ENCODE measurements at places on chromosomes 7 and 10. TPM values are rescaled to one million over a fixed set of nuclear protein-coding genes. Genes with fewer than 3 reads are reported as not detected.

The TWIST1 gene
- total RNA-seq = 5.0 TPM

GRCh38 chr10:89085153-89085552, 94.6 kb downstream of the FAS start:
- H3K4me1 ChIP-seq = no peaks in the 10 kb centered on the region
- DNase-seq = no peak

GRCh38 chr10:104822088-104822487, 181.0 kb downstream of the SORCS3 start:
- no peaks in the 10 kb centered on the region for H3K27me3 ChIP-seq
- H3K36me3 ChIP-seq = no peaks in the 10 kb centered on the region
- no peaks in the 10 kb centered on the region for H3K4me1 ChIP-seq
- H3K27ac ChIP-seq = no peak overlapping the region
- no peak overlapping the region for H3K4me3 ChIP-seq

DNA sequence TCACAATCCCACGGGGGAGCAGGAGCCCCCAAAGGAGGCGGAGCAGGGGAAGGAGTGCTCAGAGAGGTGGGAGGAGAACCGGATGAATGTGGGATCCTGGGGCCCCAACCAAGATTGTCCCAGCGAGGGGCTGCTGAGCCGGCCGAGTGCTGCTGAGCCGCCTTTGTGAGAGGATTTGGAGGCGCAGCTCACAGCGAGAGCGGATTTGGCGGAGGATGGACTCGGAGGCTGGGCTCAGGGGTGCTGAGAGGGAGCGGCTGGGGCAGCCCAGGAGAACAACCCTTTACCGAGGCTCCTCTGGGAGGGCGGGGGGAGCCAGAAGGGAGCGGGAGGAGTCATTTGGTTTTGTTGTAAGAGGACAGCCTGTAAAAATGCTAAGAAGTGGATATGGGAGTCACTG, 23.0 kb downstream of the GHRHR start:
- H3K4me1 ChIP-seq = peaks cover 5% of the 10 kb centered on the region
- H3K27ac ChIP-seq = no peak overlapping the region
- no peaks in the 10 kb centered on the region for H3K27me3 ChIP-seq

The SLC26A3 gene
- 0.30 TPM for total RNA-seq

- no peaks in the 10 kb centered on the region for H3K4me1 ChIP-seq
- no peak for DNase-seq
- H3K27ac ChIP-seq = no peak overlapping the region
- no peak overlapping the region for H3K4me3 ChIP-seq
Observed at GRCh38 chr7:14836571-14837189, 65.9 kb downstream of the DGKB start.

DNA sequence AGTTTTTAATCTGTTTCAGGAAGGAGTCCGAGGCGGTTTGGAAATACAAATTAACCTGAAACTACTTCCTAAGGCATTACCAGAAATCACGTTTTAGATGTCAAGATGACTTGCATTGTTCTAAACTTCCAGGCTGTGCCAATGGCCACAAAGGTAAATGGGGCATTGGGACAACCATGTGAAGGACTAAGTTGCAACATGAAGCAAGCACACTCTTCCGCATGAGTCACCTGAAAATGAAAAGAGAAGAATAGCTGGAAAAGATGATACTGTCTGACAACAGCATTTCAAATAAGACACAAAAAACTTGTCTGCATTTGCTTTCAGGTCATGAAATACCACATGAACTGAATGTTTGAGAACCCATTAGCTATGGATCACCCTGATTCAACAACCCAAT, 262.1 kb downstream of the AHR start:
- no peak for DNase-seq
- no peaks in the 10 kb centered on the region for H3K27me3 ChIP-seq
- H3K4me1 ChIP-seq = peaks cover 8% of the 10 kb centered on the region
- H3K4me3 ChIP-seq = no peak overlapping the region
- H3K27ac ChIP-seq = no peak overlapping the region

DNA sequence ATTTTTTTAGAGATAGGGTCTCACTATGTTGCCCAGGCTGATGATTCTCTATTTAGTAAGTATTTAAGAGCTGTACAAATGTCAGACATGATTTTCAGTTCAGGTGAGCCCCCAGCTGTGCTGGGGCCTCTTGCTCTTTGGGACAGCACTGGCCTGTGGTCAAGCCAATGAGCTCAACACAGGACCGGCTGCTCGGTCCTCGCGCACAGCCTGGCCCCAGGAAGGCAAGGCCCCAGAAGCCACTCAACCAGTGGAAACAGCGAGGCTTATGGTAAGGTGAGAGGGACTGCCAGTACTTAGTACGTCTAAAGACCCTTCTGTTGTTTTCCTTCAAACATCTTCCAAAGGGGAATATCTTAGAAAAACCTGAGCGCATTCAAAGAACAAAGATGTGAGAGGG, 211.8 kb downstream of the SKIDA1 start:
- H3K27ac ChIP-seq = no peak overlapping the region
- H3K36me3 ChIP-seq = no peaks in the 10 kb centered on the region
- DNase-seq = no peak

- H3K36me3 ChIP-seq = no peaks in the 10 kb centered on the region
- peak; percentile 75 for DNase-seq
- H3K27ac ChIP-seq = no peak overlapping the region
Observed at GRCh38 chr10:12769323-12770044, 232.0 kb downstream of the CCDC3 start.

GRCh38 chr7:3910054-3910453, 609.0 kb downstream of the SDK1 start:
- H3K4me3 ChIP-seq = no peak overlapping the region
- H3K27me3 ChIP-seq = no peaks in the 10 kb centered on the region
- DNase-seq = no peak
- no peaks in the 10 kb centered on the region for H3K4me1 ChIP-seq

- no peaks in the 10 kb centered on the region for H3K36me3 ChIP-seq
- no peaks in the 10 kb centered on the region for H3K27me3 ChIP-seq
- no peak overlapping the region for H3K4me3 ChIP-seq
- DNase-seq = no peak
- no peaks in the 10 kb centered on the region for H3K4me1 ChIP-seq
Observed at GRCh38 chr7:118974836-118975235, 750.3 kb downstream of the ANKRD7 start.

GRCh38 chr10:82811621-82812020, 936.6 kb downstream of the NRG3 start:
- no peaks in the 10 kb centered on the region for H3K27me3 ChIP-seq
- H3K4me1 ChIP-seq = no peaks in the 10 kb centered on the region
- no peak overlapping the region for H3K4me3 ChIP-seq
- H3K27ac ChIP-seq = no peak overlapping the region
